ENCODE measurements at places on chromosomes 2 and 18.

- DNase-seq, result no peak
Observed at GRCh38 chr2:191846515-191847476, at the start of gene CAVIN2. CAVIN2 (minus strand) TSS chr2:191847088; CDS start chr2:191846925, 163 bp downstream.

DNA sequence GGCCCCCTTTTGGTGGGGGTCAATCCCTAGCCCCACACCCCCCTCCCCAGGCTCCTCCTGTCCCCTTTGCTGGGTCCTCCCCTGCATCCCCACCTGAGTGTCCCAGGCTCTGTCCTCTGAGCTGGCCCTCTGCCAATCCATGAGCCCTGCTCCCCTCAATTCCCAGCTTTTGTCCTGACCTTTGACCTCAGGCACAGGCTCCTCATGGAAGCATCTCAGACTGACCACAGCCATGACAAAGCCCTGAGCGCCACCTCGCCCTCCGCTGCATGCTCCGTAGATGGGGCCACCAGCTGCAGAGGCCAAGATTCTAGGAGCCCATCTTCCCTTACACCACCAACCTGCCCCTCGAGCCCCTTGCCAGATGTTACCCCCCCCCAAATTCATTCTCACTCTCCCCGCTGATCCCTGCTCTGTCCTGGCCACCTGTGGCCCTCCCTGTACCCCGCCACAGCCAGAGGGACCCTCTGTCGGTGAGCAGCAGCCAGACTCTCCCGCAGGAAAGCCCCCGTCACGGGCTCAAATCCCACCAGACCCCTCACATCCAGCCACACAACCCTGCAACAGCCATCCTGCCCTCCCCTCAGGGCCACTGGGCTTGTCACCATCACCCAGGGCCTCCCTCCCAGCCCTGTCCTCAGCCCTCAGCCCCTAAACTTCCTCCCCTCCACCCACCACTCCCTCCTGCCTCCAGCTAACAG lies 206.0 kb downstream of the MGAT5 start:
- no peak for DNase-seq

GRCh38 chr2:134411279-134411827 lies 157.5 kb downstream of the MGAT5 start:
- no peak for DNase-seq

GRCh38 chr2:158766524-158766923 lies 28.6 kb upstream of the DAPL1 start:
- no peak for DNase-seq

DNA sequence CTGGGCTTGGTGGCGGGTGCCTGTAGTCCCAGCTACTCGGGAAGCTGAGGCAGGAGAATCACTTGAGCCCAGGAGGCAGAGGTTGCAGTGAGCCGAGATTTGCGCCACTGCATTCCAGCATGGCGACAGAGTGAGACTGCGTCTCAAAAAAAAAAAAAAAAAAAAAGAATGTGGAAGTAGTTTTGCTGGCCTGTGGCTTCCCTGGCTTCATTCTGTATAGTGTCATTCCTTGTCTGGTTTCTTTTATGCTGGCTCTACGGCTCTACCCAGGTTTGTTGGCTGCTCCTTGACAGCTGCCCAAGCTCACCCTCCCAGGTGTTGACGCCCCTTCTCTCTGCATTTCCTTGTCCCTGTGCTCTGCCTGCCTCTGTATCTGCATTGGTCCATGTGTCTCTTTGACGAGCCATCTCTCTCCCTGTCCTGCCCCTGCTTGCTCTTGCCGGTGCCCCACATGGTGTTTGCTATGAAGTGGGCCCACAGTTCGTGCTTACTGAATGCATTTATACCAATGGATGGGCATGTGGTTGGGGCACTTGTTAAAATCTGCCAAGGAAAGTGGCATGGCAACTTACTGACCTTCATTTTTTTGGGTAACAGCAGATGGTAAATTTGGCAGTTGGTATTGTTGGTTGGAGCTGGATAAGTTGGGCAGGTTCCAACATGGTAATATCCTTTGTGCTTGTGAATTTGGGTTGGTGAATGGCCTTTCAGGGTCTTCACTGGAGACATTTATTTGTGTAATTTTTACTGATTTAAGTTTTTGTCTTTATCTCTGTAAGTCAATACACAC lies 113.9 kb downstream of the MAP4K4 start:
- no peak for DNase-seq
